ENCODE measurements at places on chromosomes 1 and 21. TPM values are rescaled to one million over a fixed set of nuclear protein-coding genes. Genes with fewer than 3 reads are reported as not detected.

GRCh38 chr1:2274929-2275475, 46.9 kb downstream of the SKI start:
- no peak for DNase-seq
- no peaks in the 10 kb centered on the region for H3K36me3 ChIP-seq
- peaks cover 72% of the 10 kb centered on the region for H3K4me1 ChIP-seq
- H3K27me3 ChIP-seq = no peaks in the 10 kb centered on the region

DNA sequence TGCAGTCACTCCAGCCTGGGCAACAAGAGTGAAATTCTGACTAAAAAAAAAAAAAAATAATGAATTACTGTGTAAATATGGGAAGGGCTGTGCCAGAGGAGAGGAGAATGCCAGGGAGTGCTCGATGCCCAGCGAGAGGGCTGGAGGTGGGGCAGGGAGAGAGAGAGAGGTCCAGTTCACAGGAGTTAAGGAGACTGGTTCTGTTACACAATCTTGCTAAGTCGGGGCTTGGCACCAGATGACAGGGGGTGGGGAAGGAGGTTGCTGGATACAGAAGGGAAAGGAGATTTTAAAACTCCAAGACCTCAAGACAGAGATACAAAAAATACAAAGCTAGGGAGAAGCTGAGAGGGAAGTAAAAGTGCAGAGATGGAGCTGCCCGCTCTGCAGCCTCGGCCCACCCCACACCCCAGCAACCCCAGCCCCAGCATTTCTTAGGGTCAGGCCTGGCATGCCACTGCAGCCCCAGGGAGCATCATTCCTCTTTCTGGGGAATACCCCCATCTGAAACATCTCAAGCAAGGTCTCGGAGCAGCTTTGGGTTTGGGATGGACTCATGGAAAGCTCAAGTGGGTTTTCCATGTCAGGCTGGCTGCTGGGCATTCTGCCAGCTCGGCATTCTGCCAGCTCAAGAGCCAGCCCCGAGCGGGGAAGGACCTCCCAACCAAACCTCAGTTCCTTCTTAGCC, 991 bp downstream of the SELENBP1 start:
- peak overlapping the region; percentile 67 for H3K4me3 ChIP-seq
- peaks cover 3% of the 10 kb centered on the region for H3K36me3 ChIP-seq
- no peaks in the 10 kb centered on the region for H3K27me3 ChIP-seq
- peak overlapping the region; percentile 86 for H3K27ac ChIP-seq
- H3K4me1 ChIP-seq = peaks cover 42% of the 10 kb centered on the region
- peak; percentile 88 for DNase-seq

DNA sequence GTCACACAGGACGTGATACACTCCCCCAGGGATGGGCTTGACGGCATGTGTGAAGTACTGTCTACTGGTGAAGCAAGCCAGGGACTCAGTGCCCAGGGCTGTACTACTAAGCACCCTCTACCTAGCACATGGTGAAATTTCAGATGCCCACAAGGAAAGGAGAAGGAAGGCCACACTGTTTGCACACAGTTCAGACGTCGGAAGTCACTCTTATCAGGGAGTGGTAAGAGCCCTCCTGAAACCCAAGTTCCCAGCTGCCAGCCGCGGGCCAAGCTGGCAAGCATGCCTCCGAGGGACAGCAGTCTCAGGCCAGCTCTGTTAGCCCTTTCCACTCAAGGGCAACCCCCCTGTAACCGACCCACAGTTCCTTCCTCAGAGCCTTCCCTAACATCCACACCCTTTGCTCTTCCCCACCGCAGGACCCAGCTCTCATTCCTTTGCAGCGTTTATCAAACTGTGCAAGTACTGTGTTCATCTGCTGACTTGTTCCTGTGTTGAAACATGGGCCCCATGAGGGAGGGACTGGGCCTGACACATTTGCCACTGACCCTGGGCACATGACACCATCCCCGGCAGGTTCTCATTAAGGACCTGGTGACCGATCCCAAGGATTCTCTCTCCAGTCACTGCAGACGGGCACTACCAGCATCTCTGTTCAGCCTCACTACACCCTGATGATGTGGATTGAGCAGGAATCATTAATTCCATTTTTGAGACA, 58.5 kb downstream of the SLC66A1 start:
- no peak overlapping the region for H3K27ac ChIP-seq
- DNase-seq = no peak
- peaks cover 5% of the 10 kb centered on the region for H3K4me1 ChIP-seq
- H3K4me3 ChIP-seq = no peak overlapping the region
- no peaks in the 10 kb centered on the region for H3K27me3 ChIP-seq

DNA sequence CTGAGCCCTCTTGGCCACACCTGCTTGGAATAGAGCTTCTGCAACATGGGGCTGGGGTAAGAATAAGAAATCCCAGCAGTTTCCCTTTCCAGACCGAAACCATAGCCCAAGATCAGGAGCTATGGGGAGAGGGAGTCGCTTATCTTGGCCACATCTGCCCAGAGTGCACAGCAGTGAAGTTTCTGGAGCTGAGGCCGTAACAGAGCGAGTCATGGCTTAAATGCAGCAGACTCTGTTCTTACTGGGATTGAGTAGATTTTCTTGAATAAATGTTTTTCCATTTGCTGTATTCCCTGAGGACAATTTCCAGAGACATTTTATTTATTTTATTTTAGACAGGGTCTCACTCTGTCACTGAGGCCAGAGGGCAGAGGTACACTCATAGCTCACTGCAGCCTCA, 33.5 kb downstream of the CFAP57 start:
- H3K27ac ChIP-seq = no peak overlapping the region
- no peak for DNase-seq
- no peak overlapping the region for H3K4me3 ChIP-seq

GRCh38 chr1:214615871-214616270, 12.9 kb downstream of the CENPF start:
- DNase-seq = no peak
- H3K27me3 ChIP-seq = no peaks in the 10 kb centered on the region
- no peak overlapping the region for H3K27ac ChIP-seq
- no peaks in the 10 kb centered on the region for H3K4me1 ChIP-seq
- no peak overlapping the region for H3K4me3 ChIP-seq
- no peaks in the 10 kb centered on the region for H3K36me3 ChIP-seq

DNA sequence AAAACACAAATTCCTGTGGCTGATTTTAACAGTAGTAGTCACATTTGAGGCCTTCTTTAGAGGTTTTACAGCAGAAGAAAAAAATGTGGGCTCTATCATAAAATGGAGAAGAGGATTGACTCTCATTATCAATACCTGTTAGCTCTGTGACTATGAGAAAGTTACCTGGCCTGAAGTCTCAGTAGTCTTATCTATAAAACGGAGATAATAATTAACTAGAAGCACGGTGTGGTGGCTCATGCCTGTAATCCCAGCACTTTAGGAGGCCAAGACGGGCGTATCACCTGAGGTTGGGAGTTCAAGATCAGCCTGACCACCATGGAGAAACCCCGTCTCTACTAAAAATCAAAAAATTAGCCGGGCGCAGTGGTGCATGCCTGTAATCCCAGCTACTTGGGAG, 90.4 kb upstream of the PLPPR4 start:
- H3K27ac ChIP-seq = no peak overlapping the region
- H3K4me3 ChIP-seq = no peak overlapping the region
- H3K36me3 ChIP-seq = no peaks in the 10 kb centered on the region

GRCh38 chr1:232380596-232380995, 249.3 kb downstream of the SIPA1L2 start:
- no peak overlapping the region for H3K4me3 ChIP-seq
- H3K36me3 ChIP-seq = no peaks in the 10 kb centered on the region
- H3K27me3 ChIP-seq = no peaks in the 10 kb centered on the region
- H3K4me1 ChIP-seq = no peaks in the 10 kb centered on the region
- no peak overlapping the region for H3K27ac ChIP-seq
- no peak for DNase-seq

- no peaks in the 10 kb centered on the region for H3K36me3 ChIP-seq
- DNase-seq = no peak
- H3K4me1 ChIP-seq = no peaks in the 10 kb centered on the region
- no peak overlapping the region for H3K27ac ChIP-seq
Measured at GRCh38 chr1:229075716-229076115, 195.2 kb upstream of the RAB4A start.

Gene BTF3L4
- total RNA-seq = 19.7 TPM

All from liver (tissue), 10 donors.